ENCODE measurements at places on chromosomes 13 and 19.

GRCh38 chr13:103349211-103349980 lies 283.2 kb upstream of the SLC10A2 start:
- no peak for DNase-seq

- DNase-seq = no peak
Measured at GRCh38 chr13:73235385-73235784, 176.6 kb downstream of the KLF5 start.

GRCh38 chr19:43286096-43286495 lies 16.8 kb upstream of the PSG9 start:
- no peak for DNase-seq

DNA sequence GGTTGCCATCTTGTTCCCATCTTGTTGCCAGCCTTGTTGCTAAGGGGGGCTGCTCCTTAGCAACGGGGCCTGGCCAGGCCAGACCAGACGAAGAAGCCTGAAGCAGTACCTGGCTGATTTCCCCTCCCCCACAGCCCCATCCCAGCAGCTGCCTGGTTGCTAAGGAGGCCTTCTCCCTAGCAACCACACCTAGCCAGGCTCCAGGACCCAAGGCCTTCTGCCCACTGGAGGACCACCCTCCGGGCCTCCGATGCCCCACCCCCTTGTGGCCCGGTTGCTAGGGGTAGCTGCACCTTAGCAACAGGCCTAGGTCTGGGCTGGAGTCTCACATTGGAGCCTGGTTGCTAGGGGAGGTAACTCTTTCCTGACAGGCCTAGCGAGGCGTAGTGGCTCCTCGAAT lies 3.9 kb downstream of the PRRG2 start:
- no peak for DNase-seq

GRCh38 chr19:30267332-30267731 lies 104.9 kb upstream of the ZNF536 start:
- no peak for DNase-seq

DNA sequence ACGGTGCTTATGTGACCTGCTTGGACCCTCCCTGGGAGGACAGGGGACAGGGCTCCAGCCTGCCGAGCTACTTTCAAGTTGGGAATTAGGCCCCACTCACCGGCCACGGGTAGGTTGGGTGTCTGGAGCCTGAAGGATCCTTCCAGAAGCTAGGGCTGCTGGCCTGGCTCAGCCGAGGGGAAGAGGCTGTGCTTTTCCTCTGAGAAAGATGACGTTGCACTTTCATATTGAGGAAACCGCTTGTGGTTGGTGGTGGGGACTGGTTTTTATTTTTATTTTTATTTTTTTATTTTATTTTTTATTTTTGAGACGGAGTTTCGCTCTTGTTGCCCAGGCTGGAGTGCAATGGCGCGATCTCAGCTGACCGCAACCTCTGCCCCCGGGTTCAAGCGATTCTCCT lies at the start of gene TMEM150B:
TSS of gene TMEM150B (minus strand) at position 170 of the 400 bp plus-strand sequence. CDS start 4,305 bp downstream, outside the sequence.
- DNase-seq = no peak

DNA sequence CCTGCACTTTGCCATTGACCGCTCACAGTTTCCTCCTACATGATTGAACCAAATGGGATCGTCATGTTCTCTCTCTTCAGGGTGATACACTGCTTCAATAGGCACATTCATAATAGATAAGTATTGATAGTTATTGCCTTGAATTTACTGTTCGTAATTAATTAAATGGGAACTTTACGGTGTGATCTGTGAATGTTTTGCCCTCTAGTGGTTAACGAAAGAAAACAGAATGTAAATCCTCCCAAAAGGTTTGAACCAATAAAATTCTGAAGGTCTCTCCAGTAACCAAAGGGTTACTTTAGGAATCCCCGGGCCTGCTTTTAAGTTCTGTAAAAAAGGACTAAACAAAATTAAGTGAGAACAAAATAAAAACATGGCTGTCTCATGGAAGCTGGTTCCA lies 389.3 kb downstream of the DACH1 start:
- DNase-seq = no peak

DNA sequence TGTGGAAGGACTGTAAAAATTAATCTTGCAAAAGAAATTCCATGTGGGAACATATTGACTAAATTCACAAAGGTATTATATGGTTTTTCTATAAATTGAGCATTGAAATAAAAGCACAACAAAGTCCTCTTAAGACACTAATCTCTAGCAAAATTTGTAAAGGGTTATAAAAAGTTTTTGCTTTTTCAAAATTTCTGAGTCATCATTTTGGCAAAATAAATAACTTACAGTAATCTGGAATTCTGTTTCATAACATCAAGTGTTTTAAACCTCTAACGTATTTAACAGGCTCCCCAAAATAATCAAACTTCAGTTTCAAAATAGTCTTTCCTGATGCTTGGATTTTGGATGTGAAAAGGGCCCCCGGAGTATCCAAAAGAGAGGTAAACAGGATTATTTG lies 26.0 kb downstream of the MED4 start:
- DNase-seq = no peak

- DNase-seq = peak; percentile 63
Measured at GRCh38 chr13:99501848-99502301, 603 bp downstream of the TM9SF2 start.

GRCh38 chr13:21012211-21012610 lies 49.2 kb downstream of the LATS2 start:
- no peak for DNase-seq

All from lung microvascular endothelial cell (primary cell).